Frontal cortex (tissue), 4 donors: ENCODE measurements at places on chromosomes 12 and 14. TPM values are rescaled to one million over a fixed set of nuclear protein-coding genes. Genes with fewer than 3 reads are reported as not detected.

GRCh38 chr14:96349286-96350075 is 13.7 kb downstream of the ATG2B start:
- DNase-seq = no peak

Gene LRP1
- 63.2 TPM for total RNA-seq

Gene RPL10L
- not detected for total RNA-seq

GRCh38 chr12:57138526-57139272 is 8.7 kb downstream of the LRP1-AS start:
- DNase-seq = no peak

- no peak for DNase-seq
Observed at GRCh38 chr12:43973993-43974392, 138.1 kb downstream of the TMEM117 start.

Gene RPS6KA5
- 8.2 TPM for total RNA-seq
